Stimulated activated CD4-positive, alpha-beta T cell treated with anti-CD3 and anti-CD28 coated beads, Interleukin-4, amount 100 ng/mL, for 1 hour (primary cell): ENCODE measurements at places on chromosomes 11 and 22.

GRCh38 chr22:30088468-30088867 is 8.2 kb downstream of the HORMAD2 start:
- DNase-seq: no peak

GRCh38 chr22:35734517-35734827 is 16.8 kb downstream of the APOL5 start:
- no peak for DNase-seq

- no peak for DNase-seq
These were observed 330.2 kb upstream of the B3GAT1 start for GRCh38 chr11:134742224-134742612.

DNA sequence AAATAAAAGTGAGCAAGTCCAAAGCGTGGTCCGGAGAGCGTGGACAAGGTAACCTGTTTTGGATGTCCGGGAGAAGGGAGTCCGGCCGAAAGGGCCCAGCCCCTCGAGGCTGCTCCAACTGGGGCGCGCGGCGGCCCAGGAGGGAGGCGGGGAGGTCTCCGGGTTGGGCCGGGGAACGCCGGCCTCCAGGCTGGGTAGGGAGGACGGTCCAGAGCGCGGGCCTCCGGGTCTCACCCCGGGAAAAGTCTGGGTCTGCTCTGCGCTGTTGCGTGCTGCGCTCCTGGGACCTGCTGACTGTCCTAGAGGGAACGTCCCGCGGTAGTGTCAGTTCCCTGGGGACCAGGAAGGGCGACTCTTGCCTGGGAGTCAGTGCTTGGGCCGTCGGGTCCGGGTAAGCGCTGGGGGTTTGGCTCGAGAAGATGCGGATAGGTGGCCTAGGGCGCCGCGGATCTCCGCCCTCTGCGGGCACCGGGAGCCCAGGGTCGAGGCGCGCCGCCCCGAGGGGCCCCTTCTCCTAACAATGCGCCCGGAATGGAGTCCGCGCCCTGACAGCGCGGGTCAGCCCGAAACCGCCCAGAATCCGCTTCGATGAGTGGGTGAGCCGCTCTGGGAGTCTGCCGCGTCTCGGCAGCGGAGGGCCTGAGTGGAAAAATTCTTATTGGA is 988 bp upstream of the FLI1 start:
- peak; percentile 40 for DNase-seq

GRCh38 chr11:12142176-12142575 is 31.8 kb downstream of the MICAL2 start:
- no peak for DNase-seq

DNA sequence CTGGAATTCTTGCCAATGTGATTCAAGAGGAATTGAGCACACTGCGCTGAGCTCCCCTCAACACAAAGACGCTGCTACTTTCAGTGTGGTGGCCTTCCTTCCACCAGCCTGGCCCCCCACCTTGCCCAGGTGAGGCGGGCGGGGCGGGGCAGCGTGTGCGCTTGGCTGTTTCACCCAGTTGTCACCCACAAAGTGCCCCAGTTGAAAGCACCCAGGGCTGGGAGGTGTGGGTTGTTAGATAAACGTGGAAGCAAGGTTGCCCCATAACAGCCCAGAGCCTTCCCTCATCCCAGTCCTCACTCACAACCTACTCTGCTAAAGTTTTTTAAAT is 43.1 kb downstream of the CACNG2 start:
- DNase-seq: no peak

GRCh38 chr11:1674173-1675131 is 22.5 kb upstream of the KRTAP5-6 start:
- DNase-seq: no peak

- DNase-seq: no peak
These were observed 191.7 kb downstream of the ST3GAL4 start for GRCh38 chr11:126547161-126547560.

DNA sequence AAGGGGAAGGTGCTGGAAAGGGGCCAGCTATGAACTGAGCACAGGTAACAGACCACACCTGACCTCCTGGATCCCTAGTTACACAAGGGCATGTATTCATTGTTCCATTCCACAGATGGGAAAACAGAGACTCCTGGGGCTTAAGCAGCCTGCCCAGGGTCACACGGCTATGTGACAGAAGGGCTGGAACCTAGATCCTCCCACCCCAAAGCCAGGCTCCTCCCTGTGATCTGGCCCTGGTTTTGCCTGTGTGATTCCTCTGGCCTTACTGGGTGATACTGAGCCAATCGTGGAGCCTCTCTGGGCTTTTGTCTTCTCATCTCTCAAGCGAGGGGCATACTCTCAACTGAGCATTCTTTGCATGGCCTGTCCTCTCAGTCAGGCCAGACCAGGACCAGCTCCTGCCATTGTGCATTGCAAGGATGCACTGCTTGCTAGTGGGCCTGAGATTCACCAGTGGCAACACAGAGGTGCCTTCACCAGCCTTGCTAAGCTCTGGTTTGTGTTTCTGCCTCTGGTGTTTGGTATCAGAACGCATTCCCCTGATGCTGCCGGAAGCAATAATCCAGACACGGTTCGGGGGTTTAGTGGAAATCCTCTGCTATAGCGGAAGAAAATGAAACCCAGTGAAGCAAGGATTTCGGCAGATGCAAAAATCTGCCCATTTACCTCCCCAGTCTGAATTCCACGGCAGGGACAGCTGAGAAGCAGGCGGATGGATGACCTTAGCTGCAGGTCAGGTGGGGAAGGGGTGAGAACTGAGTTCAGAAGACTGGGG is 226.6 kb downstream of the ST3GAL4 start:
- no peak for DNase-seq

DNA sequence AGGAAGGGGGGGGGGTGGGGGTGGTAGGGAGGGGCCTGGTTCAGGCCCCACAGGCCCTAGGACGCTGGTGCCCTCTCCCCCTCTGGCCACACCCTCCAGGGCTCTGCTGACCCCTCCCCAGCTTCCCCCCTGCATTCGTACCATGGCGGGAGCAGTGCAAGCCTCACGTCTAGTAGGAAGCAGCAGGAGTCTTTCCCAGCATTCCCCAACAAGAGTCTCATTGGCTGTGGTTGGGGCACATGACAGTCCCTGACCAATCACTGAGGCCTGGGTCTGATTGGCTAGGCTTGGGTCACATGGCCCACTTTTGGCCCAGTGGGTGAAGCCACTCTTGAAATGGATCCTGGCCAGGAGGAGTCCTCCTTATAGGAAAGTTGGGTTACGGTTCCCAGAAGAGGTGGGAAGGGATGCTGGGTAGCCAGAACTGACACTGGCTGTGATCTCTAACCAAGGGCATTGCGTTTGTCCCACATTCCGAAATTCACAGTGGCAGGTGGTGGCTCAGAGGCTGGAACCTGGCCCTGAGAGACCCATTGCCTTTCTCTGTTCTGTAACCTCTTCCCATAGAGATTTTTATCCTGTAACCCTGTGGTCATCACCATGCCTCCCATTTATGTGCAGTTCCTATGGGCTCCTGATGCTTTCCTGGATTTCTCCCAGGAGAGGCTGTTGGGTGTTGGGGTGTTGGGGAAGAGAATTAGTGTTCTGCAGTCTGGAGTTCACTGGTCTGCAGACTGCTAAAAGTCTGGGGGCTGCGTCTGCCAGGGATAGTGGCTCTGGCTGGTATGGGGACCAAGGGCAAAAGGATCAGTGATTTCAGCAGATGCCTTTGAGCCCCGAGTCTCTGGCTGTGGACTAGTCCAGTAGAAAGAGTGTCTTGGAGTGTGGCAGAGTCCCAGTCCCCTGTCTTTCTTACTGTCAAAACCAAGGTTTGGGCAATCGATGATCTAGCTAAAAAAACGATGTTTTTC is 58.9 kb upstream of the MYEOV start:
- DNase-seq: no peak

GRCh38 chr11:26149585-26149984 is 182.3 kb upstream of the ANO3 start:
- no peak for DNase-seq

DNA sequence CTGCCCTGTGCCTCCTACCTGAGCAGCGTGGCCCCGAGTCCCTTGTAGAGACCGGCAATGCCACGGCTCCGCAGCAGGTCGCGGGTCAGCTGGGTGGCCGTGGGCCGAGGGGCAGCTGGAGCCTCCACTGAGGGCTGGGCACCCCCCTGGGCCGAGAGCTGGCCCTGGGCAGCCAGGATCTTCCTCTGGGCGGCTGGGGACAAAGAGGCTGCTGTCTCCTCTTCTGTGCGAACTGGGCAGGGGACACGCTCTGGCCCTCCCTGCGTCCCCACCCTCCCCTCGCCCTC is 2.6 kb upstream of the CEND1 start:
- no peak for DNase-seq

DNA sequence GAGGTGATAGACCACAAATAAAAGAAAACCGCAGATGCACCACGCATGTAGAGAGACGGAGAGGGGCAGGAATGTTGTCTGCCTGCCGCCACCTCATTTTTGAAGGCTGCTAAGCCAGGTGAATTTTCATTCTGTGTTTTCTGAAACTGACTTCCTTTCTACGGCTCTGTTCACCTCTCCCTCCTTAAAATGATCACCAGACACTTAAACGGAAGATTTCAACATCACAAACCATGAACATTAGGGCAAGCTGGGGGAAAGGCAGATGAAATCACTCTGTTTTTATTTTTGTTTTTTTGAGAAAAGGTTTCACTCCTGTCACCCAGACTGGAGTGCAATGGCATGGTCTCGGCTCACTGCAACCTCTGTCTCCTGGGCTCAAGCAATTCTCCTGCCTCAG is 232.4 kb downstream of the MIAT start:
- DNase-seq: no peak

DNA sequence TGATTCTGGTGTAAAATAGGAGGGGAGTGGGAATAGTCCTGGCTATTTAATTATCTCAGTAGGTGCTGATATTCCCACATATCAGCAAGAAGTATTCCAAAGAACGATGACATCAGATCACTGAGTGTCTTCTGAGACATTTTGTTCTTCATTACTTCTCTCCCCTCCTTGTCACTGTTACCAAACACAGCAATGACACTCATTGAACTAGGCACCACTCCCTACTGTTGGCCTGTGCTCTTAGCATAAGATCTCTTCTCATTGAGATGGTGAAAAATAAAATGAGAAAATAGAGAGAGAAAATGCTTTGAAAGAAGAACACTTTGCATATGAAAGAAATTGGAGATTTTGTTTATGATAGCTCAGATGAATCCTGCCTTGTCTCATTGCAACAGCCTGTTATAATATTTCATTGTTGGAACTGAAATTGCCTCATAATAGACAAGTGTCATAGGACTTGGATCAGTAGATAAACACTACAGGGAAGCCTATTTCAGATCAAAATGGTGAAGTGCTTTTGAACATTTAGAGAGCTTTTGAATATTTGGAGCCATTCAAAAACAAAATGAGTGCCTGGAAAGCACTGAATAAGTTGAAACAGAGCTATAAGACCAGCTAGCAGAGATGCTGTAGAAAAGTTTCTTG is 11.3 kb upstream of the ETS1 start:
- DNase-seq: no peak

DNA sequence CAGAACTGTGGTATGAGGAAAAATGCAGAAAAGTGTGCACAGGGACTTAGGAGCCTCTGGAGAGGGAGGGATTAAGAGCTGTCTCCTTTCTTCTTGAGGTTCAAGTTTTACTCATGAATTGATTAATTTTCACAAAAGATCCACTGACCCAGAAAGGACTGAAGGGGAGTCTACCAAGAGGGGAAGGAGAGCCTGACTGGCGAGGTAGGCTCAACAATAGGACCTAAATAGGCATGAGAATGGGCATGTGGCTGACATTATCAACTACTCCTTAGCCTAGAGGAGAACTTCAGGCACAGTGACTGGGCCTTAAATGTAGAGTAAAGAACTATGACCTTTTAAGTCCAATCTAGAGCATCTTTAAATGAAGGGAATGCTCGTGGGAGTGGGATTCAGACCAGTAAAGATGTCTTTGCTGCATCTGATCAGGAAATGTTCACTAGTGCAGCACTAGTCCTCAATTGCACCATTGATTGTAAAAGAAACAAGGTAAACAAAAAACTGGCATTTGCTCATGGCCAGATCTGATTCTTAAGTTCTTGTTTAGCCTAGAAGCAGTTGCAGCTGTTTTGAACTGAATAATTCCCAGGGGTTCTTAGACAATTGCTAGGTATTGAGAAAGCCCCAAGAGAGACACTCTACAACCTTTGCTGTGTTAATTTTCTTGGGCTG is 135.6 kb downstream of the RAB38 start:
- DNase-seq: no peak

DNA sequence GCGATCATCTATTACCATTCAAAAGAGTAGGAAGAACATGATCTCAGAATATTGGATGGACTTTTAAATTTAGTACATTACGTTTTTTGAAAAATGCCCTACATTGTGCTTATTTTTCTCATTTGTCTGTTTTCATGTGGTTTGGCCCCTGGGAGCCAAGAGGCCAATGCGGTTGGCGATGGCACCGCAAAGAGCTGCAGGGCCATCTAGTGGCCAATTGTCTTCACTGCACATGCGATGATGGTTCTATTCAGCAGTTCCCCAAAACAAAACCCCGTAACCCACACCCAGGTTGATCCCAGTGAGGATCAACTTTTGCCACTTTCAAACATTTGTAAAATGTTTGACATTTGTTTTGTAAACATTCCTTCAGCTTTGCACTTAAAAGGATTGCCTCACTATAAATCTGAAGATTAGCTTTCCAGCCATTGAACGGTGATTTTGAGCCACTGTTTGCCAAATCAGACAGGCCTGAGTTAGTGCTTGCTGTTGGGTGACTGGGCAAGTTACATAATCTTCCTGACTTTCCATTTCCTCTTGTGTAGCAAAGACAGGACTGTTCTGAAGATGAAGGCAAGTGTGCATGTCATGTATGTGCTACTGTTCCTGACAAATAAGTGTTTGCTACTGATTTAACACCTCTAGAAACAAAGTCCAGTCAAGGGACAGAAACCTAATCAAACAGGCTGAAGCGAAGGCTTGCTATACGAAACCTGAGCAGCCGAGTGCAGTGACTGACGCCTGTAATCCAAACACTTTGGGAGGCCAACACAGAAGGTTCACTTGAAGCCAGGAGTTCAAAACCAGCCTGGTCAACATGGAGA is 29.2 kb upstream of the XBP1 start:
- peak; percentile 71 for DNase-seq

DNA sequence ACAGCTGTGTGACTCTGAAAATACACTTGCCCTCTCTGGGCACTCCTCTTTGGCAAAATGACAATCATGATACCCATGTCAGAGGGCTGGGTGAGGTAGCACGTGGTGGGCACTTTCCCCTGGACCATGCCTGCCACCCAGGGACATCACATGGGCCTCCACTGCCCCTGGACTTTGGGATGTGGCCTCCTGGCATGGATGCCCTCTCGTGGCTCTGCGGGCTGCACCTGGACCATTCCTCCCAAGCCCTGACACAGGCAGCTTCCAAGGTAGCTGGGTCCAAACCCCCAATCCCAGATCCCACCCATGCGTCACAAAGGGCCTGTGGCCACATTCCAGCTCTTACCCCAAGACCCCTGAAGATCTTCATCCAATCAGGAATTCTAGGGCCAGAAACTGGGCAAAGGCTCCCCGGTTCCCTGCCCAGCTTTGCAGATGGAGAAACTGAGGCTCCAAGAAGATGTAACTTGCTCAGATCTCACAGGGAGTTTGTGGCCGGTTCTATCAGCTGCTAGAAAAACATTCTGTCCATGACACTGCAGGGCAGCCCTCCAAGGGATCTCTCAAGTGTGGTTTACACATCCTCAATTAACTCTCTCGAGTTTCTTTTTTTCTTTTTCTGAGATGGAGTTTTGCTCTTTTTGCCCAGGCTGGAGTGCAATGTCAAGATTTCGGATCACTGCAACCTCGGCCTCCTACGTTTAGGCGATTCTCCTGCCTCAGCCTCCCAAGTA is 35.4 kb upstream of the CYB5R3 start:
- DNase-seq: no peak

GRCh38 chr22:39132281-39132680 is 20.2 kb downstream of the CBX7 start:
- no peak for DNase-seq

GRCh38 chr11:35617316-35617686 is 959 bp upstream of the FJX1 start:
- no peak for DNase-seq
